Activated naive CD4-positive, alpha-beta T cell treated with anti-CD3 and anti-CD28 coated beads, Interleukin-2, amount 50 U/mL, for 72 hours (primary cell): ENCODE measurements at places on chromosomes 3 and 15. TPM values are rescaled to one million over a fixed set of nuclear protein-coding genes. Genes with fewer than 3 reads are reported as not detected.

GRCh38 chr15:28178290-28178689 is 79.2 kb upstream of the OCA2 start:
- no peak for DNase-seq

DNA sequence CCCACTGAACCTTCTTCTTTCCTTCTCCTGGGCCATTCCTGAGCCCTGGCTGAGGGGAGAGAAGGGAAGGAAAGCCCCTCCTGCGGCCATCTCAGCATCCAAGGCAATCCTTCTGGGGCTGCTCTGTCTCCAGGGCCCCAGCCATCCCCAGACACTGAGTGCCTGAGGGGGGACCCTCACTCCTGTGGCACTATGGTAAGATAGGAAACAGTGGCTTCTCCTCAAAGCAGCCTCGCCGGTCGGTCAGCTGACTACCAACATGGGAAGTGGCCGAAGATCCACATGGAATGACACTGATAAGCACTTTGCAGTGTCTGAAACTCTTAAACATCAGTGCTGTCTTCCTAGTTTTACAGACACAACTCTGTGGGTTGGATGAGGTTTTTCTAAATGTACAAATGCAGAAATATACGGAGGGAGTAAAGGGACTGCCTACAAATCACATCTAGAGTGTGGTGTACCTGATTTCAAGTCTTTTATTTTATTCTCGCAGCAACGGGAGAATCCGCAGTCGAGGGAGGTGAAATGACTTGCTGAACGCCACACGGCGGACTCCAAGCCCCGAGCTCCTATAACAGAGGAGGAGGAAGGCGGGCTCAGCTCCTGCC is 973 bp upstream of the ITPKA start:
- no peak for DNase-seq

DNA sequence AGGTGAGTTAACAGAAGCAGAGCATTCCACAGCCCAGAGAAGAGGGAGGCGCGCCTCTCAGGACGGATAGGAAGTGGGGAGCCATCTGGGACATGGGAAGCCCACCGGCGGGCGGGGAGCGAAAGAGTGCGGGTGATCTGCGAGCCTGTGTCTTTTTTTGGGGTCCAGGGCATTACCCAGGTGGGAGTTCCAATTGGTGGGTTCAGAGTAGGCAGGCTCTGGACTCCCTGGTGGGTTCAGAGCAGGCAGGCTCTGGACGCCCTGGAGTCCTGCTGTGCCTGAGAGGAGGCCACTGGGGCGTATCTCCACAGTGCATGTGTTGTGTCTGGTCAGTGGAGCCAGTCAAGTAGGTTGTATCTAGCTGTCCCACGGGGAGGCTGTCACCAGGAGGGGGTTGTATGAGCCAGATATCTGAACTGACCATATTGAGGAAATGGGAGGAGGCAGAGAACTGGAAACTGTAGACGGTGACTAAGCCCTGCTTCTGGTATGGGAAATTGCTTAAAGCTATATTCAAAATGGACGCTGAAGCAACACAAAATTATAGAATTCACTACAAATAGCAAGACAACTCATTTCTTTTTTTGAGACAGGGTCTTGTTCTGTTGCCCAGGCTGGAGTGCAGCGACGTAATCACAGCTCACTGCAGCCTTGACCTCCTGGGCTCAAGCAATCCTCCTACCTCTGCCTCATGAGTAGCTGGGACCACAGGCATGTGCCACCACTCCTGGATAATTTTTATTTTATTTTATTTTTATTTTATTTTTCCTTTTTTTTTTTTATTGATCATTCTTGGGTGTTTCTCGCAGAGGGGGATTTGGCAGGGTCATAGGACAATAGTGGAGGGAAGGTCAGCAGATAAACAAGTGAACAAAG is 34.5 kb upstream of the CHST2 start:
- DNase-seq, result no peak

DNA sequence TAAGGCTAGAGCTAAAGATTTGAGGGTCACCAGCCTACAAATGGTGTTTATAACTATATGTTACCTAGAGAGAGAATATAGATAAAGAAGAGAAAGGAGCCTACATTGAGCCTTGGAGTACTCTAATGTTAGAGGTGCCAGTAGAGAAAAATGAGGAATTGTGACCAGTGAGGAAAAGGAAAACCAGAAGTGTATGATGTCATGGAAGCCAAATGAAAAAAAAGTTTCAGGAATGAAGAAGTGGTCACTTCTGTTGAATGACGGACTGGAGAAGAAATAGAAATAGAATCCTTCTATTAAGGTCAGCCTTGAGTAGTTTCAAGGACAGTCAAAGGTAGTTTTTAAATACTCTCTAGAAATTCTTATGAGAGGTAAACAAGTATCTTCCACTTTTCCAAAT is 51.2 kb upstream of the MLF1 start:
- DNase-seq, result no peak

GRCh38 chr3:16607718-16608117 is 2.5 kb upstream of the DAZL start:
- DNase-seq, result no peak

DNA sequence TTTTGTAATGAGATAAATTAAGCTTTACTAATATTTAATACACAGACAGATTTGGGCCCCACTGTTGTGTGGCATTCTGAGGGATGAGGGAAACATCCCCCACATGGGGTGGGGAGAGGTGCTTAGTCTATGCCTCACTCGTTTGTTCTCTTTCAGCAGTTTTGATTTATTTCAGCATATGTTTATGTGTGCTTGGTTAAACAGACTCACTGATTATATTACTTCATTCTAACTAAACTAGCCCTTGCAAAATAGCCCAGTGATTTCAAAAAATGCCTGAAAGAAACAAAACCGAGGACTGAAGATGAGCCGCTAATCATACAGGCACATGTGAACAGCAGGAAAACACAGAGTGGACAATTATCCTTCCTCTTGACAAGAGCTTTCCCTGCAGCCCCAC is 27.2 kb downstream of the TNFAIP8L3 start:
- no peak for DNase-seq

DNA sequence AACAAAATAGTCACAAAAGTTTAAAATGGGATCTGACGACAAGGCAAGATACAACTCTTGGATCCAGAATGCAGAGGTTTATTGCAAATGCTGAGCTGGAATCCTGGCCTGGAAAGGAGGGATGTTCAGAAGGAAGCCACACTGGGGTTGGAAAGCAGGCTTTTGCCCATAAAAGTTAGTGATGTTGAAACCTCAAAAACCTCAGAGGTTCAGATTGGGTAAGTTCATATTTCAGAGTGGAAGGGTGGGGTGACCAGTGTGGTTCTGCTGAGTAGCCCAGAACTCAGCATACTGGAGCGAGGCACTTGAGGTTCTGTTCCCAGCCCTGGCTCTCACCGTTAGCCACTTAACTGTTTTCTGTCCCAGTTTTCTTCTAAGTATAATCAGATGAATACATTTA is 114.0 kb upstream of the OSTN start:
- no peak for DNase-seq

DNA sequence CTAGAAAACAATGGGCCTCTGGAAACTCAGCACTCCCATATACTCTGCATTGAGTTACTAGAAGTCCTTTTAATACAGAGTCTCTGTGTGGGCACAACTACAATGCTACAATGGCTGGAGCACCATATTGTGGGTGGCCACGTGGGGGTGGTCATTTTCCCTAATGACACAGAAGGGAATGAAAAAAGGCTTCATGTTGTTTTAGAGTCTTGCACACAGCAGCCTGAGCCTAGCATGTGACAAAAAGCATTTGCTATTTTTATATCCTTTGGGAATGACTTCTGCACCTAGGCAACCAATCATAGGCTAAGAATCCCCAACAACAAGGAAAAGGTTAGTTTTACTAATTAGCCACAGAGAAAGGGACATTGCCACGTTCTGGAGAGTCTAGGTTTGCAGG is 120.6 kb downstream of the PPM1L start:
- no peak for DNase-seq

DNA sequence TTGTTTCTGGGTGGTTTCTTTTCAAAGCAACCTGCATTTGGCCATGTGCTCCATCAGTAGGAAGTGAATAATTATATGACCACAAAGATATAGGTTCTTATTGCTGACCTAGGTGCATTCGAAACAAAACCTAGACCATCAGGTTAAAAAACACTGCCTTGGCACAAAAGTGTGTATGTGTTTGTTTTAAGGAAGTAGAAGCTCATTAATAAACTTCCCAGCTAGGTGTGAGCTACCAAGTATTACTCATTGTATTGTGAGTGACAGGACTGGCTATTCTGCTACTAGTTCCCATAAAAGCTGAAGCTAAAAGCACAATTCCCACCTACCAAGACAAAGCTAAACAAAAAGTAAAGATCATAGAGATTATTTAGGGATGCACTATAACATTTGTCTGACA is 168.2 kb downstream of the TP63 start:
- no peak for DNase-seq

- no peak for DNase-seq
Measured at GRCh38 chr3:153666991-153667740, 454.0 kb upstream of the ARHGEF26 start.

GRCh38 chr3:66625505-66626216 is 124.8 kb upstream of the LRIG1 start:
- DNase-seq, result no peak

DNA sequence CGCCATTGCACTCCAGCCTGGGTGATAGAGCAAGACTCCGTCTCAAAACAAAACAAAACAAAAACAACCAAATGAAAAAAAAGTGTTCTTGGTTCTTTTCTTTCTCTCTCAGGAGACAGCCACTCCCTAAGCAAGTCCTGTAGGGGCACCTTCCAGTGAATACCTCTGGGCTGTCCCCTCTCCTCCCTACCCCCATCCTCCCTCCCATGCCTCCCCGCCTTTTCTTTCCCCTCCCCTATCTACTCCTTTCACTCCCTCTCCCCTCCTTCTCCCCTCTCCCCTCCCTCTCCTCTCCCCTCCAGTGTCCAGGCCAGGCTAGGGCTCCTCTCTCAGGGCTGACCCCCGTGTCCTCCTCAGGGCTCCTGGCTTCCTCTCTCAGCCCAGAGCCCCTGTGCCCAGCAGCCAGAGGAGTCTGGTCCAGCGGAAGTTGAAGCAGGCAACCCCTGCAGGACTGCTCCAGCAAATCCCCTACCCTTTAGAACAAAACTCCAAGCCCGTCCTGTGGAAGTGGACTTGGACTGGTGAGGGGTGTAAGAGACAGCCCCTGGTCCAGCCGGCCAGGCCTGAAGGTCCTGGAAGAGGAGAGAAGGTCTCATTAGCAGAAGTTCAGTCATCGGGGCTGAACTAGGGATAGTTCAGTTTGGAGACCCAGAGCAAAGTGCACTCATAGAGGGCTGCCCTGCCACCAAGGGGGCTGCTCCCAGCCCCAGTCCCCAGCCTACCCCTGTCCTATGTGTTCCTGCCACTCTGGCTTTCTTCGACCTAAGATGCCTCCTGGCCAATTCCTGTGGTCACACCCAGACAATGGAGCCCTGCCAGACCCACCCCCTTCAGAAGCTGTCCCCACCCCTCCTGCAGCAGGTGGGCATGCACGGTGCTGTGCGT is 79.8 kb upstream of the IQSEC1 start:
- DNase-seq, result no peak

DNA sequence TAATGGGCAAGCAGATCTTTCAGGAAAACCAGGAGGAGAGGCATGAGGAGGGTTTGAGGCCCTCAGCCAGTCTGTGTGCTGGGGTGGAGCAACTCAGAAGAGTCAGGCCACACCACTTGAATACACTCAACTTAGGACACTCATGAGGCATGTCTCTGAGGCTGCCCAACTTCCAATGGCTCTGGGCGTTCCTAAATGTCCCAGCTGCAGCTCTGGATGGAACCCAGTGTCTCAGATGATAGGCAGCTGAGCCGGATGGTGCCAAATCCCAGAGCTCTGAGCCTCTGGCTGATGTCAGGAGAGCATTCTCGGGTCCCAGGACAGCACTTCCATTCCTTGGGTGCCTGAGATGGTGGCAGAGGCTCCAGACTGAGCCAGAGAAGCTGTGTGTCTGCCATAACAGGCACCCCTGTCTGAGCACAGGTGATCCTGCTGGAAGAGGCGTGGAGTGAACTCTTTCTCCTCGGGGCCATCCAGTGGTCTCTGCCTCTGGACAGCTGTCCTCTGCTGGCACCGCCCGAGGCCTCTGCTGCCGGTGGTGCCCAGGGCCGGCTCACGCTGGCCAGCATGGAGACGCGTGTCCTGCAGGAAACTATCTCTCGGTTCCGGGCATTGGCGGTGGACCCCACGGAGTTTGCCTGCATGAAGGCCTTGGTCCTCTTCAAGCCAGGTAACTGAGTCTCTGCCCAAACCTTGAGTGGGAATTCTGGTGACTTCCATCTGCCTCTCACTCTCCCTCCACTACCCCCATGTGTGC is 2.8 kb downstream of the NR2E3 start:
- no peak for DNase-seq

- DNase-seq, result no peak
Measured at GRCh38 chr3:19596408-19596807, 337.6 kb downstream of the EFHB start.

DNA sequence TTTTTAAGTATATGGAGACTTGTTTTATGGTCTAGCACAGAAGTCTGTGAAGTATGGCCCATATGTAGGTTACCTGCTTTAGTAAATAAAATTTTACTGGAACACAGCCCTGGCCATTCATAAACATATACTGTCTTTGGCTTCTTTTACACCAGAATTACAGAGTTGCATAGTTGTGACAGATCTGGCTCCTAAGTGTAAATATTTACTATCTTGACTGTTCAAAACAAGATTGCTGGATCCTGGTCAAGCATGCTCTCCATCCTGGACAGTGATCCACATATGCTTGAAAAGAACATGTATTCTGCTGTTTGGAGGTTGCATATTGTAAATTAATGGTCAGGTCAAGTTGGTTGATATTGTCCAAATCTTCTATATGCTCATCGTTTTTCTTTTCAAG is 57.9 kb downstream of the STT3B start:
- DNase-seq, result no peak

The LTF gene
- total RNA-seq, result not detected

The BFSP2 gene
- not detected for total RNA-seq

The PLA2G4E gene
- total RNA-seq, result not detected
